ENCODE measurements at places on chromosomes 6 and 20.

DNA sequence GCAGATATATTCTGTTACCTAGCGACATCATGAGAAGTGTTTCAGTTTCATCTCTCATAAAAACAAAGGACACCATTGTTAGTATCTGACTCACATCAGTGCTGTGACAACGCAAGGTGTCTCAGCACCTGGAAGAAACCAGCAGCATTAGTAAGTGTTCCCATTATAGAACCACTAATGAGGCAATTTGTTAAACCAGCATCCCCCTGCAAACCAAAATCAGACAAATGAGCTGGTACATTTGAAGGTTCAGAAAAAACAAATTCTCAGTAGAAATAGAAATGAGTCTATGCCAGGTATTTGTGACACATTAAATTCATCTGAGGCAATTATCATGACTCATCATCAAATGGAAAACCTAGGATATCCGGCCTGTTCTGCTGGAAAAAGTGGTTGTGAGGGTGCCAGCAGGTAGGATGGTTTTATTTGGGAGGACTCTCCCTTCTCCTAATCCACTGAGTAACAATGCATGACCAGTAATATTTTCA is 151.7 kb downstream of the TMEM200A start:
- no peak for DNase-seq

DNA sequence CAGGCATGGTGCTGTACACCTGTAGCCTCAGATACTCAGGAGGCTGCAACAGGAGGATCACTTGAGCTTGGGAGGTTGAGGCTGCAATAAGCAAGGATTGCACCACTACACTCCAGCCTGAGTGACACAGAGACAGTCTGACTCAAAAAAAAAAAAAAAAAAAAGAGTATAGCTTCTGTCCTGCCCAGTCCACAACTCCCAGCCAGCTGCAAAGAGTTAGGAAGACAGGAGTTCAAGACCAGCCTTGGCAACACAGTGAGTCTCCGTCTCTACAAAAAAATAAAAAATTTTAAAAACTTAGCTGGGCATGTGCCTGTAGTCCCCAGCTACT is 28.3 kb upstream of the TLDC2 start:
- no peak for DNase-seq

DNA sequence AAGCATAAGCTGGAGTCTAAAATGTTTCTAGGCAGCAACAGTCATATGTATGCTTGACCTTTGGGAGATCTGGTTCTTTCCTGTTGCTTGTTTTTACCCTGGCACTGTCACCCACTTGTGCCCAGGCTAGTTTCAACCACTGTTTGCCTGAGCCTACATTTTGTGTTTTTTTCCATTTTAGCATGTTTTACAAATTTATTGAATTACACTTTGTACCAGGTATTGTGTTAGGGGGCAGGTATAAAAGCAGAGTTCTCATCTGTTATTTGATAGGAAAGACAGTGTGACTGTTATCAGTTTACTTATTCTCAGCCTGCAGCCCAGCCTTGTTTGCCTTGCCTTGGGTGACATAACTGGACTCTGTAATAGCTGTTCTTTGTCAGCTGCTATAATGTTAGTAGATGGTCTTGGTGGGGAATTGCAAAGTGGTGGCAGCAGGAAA is 147.0 kb downstream of the CDKAL1 start:
- DNase-seq, result no peak

GRCh38 chr20:9507544-9508239 is 6.7 kb upstream of the LAMP5 start:
- DNase-seq, result no peak

GRCh38 chr6:66032626-66033025 is 325.6 kb upstream of the EYS start:
- no peak for DNase-seq

DNA sequence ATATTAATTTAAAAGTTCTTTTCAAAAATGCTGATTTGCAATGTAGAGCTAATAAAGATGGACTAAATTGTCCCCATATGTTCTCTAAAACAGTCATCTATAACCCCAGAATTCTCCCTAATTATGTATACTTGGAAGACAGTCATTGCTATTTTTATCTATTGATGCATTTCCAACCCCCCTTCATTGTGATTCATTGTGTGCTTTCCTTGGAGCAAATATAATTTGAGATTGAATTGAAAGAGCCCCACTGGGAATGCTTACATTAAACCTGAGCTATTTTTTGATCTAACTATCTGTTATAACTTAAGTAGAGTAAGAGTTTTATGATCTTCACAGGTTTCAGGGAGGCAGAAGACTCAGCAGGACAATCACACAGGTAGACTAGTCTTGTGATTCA is 73.7 kb upstream of the PTCHD4 start:
- no peak for DNase-seq

- no peak for DNase-seq
Observed at GRCh38 chr6:148364056-148364824, 21.6 kb downstream of the SASH1 start.

- DNase-seq, result no peak
Observed at GRCh38 chr6:156582509-156582992, 194.6 kb upstream of the ARID1B start.

DNA sequence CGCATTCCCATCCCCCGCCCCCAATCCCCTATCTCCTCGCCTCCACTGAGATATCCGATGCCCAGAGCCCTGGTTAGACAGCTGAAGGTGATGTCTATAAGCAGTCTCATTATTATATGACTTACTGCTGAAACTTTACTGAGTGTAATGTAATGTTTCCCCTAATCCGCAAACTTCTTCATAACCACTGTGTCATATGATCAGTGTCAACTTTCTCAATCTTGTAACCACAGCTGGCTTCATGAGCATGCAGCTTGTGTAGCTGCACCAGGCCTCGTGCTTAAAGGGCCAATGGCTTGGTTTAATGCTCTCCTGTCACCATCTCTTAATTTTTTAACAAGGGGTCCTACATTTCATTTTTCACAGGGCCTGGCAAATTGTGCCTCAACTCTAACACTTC is 8.1 kb downstream of the ASIP start:
- DNase-seq, result peak; percentile 42

GRCh38 chr6:126040826-126041225 is 54.5 kb downstream of the TRMT11 start:
- DNase-seq, result no peak

- DNase-seq, result no peak
Observed at GRCh38 chr6:10621213-10621612, 73.2 kb downstream of the C6orf52 start.

DNA sequence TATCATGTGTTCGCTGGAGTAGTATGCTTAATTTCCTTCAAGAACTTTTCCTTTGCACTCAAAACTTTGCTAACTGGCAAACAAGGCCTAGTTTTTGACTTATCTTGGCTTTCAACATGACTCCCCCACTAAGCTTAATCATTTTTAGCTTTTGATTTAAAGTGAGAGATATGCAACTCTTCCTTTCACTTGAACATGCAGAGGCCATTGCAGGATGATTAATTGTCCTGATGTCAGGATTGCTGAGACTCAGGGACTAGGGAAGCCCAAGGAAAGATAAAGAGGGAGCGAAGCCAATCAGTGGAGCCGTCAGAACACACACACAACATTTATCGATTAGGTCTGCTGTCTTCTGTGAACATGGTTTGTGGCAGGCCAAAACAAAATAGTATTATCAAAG is 491.4 kb downstream of the CBLN4 start:
- no peak for DNase-seq

DNA sequence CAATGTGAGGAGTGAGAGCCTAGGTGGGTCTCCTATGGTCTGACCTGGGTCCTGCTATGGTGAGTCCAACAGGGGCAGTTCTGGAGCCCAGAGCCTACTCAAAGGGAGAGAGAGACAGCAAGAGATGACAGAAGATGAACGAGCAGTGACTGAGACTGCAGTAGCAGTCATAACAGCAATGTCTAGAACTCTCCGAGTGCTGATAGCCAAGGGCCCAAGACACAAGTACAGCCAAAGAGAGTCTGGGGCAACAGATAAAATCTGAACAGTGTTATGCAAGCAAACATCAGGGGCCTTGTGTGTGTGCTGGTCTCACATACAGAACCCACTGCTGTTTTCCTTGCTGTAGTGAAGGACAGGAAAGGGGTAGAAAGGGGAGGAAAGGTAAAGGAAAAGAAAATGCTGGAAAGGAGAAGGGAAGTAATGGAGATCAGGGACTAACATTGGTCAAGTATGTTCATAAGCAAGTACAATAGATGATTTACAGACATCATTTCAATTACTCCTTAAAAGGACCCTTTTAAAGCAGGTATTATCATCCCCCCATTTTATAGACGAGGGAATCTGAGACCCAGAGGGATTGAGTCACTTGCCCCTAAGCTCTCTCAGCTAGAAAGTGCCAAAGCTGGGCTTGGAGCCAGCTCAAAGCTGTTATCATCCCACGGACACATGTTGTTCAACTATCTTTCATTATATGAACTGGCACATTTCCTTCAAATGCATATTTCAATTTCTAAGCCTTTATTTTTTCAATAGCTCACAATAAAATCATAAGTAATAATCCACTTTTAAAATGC is 182.3 kb upstream of the RAB32 start:
- no peak for DNase-seq

DNA sequence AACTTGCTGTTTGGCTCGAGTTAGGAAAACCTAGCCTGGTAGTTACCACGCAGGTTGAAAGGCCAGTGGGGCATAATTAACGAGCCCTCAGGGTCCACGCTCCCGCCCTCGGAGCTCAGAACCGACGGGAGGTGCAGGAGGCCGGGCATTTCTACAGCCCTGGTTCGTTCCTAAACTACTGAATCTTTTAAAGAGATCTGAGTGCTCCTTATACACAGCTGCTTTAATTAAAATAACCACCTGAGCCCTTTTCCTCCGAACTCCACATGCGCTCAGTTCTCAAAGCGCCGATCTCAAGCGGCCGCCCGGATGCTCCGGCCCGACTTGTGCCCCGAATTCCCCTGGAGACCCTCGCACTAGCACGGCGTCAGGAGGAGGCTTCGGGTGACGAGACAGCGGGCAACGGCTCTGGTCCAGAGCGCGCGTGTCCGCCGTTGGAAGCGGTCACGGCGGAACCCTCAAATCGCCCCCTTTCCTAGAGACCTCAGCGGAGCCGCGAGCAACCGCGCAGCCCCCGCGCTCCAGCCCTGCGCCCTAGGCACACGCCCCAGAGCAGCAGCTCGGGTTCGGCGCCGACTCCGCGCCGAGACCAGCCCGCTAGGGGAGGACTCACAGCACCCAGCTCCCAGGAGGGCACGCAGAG is 397 bp downstream of the WDR27 start:
- DNase-seq, result peak; percentile 43

- no peak for DNase-seq
Observed at GRCh38 chr20:9999645-10000044, 35.1 kb upstream of the ANKEF1 start.

- no peak for DNase-seq
Observed at GRCh38 chr6:148222376-148222775, 120.3 kb upstream of the SASH1 start.

DNA sequence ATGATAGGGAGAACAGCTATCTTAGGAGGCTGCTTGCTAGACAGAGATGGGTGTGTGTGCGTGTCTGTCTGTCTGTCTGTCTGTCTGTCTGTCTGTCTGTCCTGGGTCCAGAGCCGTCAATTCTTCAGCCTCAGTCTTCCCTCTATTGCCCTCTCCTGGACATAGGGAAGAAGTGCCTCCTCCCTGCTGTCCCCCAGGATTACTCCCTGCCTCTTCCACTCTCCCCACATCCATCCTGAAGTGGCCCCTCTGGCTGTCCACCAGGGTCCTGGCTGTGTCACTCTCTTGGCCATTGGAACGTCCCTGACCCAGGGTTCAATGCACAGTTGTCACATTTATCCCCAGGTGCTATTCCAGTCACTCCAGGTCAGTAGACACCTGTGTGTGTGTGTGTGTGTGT is 10.2 kb downstream of the TREML2 start:
- no peak for DNase-seq

GRCh38 chr6:10690651-10691445 is 3.6 kb downstream of the C6orf52 start:
- no peak for DNase-seq

- DNase-seq, result no peak
Observed at GRCh38 chr6:2816158-2816557, 25.5 kb downstream of the SERPINB1 start.

DNA sequence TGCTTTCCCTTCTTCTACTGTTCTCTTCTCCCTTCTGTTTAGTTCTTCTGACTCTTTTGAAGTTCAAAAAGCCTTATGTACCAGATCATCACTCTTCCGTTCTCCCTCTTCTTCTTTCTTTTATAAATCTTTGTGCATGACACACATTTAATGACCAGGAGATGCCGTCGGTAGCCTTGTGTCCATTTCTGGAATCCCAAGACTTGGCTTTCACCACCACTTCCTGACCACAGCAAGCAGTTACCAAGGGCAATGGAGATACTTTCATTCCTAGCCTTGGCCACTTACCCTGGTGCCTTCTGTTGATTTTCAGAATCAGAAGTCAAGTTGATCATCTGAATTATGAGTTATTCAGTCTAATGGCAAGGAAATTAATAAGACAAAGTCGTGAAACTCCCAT is 268.5 kb upstream of the QKI start:
- DNase-seq, result no peak

GRCh38 chr6:119148098-119148824 is 69.8 kb upstream of the FAM184A start:
- no peak for DNase-seq

DNA sequence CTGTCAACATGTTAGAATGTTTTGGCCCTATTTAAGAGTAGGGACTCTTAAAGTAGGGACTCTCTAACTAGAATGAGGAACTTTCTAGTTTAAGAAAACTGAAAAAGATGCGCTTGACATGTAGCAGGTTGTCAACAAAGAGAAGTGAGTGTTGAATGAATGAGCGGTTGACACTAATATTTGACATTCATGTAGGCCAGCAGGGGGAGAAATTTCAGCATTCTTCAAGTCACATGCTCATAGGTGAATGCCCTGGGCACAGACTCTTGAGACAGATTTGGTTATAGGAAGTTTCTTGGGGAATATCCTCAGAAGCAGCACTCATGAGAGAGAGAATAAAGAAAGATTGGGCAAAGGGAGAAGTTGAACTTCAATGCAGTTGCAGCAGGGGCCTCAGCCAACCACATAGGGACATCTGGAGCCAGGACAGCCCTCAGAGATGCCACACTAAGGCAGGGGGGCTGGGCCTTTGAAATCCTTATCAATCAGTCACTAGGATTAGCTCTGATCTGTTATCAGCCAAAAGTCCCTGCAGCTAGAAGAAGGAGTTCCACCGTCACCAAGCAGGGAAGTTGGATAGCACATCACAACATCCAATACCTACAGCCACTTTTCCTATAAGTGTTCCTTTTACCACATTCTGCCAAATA is 145.1 kb upstream of the FKBP1C start:
- DNase-seq, result no peak
